ENCODE measurements at places on chromosomes 1 and 21.

DNA sequence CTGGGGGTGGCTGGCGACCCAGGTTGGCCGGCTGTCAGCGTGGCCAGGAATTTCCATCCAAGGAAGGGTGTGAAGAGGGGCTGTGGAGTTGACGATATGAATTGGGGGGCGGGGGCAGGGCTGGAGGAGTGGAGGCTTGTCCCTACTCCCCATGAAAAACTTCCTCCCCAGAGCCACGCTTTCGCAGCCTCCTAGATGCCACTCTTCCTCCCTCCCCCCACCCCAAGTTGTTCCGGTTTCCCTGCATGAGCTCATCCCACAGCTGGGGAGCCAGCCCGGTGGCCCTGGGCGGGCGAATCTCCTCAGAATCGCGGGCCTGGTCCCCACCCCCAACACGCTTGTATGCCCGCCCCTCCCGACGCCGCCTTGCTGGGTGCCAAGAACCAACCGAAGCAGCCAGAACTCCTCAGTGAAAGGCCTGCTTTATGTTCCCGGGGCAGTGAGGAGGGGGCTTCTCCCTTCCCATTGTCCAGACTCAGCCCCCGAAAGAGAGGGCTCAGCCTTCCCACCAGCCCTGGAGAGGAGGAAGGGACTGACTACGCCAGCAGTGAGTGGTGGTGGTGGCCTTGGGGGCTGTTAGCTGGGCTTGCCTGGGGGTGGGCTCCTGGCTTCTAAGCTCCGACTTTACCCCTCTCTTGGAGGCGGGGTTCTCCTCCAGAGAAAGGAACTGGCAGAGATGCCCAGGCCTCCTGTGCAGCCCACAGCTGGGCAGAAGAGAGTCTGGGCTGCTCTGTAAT lies 1.8 kb upstream of the CSMD2 start:
- DNase-seq, result no peak

GRCh38 chr1:26961826-26962225 lies 1.6 kb upstream of the KDF1 start:
- no peak for DNase-seq

DNA sequence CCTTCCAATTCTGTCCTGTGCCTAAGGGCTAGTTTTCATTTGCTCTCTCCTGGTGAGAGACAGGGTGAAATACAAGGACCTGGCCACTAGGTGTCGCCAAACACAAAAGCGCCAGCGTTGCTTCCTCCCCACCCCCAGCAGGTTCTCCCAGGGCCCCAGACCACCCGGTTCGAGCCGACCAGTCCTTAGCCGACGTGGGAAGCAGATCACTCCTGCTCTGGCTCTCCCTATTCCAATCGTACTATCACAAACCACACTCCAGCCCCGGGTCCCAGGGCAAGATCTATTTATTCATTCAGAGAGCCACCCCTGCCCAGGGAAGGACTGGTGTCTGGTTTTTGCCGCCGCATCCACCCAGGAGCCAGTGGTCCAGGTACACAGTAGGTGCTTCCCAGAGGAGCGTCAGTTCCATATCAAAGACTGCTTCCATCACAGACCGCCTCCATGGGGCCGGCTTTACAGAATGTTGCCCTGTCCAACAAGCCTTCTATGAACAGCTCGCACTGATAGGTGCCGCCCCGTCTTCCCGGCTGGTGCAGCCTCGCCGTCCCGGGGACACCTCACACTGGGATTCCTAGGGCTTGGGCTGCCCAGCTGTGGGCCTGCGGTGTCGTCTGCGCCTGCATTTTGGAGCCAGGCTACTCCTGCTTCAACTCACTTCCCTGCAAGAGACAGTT lies 35.0 kb downstream of the CTNNBIP1 start:
- DNase-seq, result peak; percentile 64

GRCh38 chr1:110663241-110663640 lies 11.5 kb downstream of the KCNA3 start:
- DNase-seq, result no peak

GRCh38 chr1:43979528-43980254 lies 681 bp downstream of the B4GALT2 start:
- no peak for DNase-seq

GRCh38 chr1:182990413-182991144 lies 32.6 kb upstream of the LAMC1 start:
- DNase-seq, result no peak

GRCh38 chr1:1355416-1355815 lies 2.9 kb downstream of the MXRA8 start:
- no peak for DNase-seq

DNA sequence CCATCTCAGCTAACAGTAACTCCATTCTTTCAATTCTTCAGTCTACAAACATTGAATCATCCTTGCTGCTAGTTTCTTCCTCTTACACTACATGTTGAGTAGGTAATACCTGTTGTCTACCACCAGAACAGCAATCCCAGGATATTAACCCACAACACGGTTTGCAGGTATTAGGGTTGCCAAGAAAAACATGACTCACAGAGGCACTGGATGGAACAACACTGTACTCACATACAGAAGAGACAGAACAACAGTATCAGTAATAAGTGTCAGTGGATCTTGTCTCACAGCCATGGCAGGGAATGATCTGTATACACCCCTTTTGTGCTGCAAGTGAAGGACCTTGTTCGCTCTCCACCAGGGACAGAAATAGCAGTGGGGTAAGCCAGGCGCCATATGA lies 212.1 kb downstream of the GPR52 start:
- no peak for DNase-seq

DNA sequence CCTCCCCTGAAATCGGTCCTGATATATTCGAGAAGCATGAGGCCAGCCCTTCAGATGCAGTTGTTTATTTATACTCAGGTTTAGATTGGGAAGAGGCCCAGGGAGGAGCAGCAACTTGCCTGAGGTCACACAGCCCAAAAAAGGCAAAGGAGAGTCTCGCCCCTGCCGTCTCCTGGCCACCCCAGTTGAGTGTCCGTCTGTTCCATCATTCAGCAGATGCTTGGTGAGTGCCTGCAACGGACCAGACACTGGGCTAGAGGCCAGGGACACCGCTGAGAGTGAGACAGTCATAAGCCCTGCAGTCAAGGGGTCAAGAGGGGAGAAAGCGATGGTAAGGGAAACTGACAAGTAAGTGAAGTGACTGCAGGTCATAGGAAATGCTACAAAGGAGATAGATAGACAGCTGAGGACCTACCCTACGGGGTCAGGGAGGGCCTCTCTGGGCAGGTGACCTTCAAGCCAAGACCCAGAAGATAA lies 15.4 kb upstream of the SELENON start:
- DNase-seq, result no peak

DNA sequence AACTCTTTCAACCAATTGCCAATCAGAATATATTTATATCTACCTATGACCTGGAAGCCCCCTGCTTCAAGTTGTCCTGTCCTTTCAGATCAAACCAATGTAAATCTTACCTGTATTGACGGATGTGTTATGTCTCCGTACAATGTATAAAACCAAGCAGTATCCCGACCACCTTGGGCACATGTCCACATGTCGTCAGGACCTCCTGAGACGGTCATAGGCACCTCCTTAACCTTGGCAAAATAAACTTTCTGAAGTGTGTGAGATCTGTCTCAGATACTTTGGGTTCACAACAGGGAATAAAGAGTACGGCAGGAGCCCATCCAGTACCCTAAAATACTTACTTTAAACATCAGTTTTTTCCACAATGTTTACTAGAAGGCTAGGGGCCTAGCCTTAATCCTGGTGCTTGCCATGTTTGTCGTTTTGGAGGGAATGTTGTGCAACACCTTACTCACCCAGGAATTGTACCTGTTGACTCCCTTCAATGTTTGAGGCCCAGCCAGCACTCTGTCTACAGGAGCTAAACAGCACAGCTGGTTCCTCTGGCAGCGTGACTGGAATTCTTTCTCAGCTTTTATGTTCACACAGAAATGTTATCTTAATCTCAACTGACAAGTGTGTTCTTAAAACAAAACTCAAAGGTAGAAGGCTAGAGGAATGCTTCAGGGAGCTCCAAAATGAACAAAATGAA lies 90.8 kb upstream of the USP25 start:
- DNase-seq, result no peak

DNA sequence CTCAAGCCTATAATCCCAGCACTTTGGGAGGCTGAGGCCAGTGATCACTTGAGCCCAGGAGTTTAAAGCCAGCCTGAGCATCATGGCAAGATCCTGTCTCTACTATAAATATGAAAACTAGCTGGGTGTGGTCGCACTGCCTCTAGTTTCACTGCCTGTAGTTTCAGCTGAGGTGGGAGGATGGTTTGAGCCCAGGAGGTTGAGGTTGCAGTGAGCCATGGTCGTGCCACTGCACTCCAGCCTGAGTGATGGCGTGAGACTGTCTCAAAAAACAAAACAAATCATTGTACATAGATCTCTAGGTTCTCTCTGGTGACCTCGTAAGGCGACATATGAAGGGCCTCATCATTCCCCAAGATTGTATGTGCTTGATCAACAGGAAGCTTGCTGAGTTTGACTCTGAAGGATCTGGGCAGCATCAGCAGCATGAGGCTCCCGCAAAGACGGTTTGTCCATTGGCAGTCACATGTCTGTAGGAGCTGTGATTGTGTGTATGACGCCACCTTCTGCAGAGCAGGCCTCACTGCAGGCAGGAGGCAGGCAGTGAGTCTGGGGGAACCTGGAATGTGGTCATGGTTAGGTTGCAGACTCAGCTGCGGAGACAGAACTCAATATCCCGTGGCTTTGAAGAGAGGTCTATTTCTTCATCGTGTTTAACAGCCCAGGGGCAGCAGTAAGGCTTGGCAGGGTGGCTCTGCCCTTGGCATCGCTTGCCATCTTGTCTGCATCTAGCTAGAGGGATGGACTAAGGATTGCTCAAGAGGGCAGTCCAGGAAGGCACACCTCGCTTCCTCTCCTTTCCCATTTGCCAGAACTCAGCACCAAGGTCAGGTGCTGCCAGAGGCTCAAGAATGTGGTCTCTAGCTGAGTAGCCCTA lies 14.0 kb downstream of the ATP5PO start:
- DNase-seq, result no peak

- DNase-seq, result no peak
Observed at GRCh38 chr1:92442351-92442750, 44.4 kb downstream of the GFI1 start.

GRCh38 chr1:72434070-72434469 lies 151.7 kb upstream of the NEGR1 start:
- no peak for DNase-seq

DNA sequence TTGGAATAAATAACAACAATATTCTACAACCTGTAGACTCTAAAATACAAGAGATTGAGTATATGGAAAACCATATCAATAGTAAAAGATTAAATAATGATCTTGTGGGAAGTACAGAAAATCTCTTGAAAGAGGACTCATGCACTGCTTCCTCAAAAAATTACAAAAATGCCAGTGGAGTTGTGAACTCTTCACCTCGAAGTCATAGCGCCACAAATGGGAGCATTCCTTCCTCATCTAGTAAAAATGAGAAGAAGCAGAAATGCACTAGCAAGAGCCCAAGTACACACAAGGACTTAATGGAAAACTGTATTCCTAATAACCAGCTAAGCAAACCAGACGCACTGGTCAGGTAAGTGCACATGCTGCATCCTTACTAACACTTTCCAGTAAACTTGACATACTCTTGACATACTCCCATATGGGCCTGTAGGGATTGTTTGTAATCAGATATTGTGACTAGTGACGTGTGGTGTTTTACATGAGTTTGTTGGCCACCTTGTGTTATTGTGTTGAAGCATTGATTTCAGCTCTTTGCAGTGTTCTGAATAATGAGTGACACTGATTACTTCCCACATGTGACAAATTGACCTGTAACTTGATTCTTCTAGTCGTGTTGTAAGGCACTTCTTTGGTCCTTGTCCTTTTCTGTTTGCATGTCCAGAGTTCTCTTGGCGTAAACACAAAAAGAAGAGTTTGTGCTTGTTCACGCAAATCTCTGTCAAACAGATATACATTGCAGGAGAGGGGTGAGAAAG lies 28.0 kb downstream of the MACO1 start:
- DNase-seq, result no peak

DNA sequence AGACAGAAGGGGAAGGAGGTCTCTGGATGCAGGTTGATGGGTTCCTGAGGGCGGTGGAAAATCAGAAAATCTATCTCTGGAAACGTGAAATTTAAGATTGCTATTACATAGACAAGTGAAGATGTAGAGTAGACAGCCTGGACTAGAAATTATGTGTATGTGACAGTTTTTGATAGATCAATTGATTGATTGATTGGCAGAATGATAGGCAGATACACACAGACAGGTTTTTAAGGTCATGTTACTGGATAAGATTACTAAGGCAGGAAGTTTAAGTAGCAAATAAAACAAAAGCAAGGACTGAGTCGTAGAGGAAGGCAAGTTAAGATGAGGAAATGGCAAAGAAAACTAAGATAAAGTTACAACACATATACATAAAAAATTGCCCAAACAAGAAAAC lies 124.7 kb downstream of the RGS21 start:
- DNase-seq, result no peak

- no peak for DNase-seq
Observed at GRCh38 chr1:86692641-86693040, 11.7 kb upstream of the SH3GLB1 start.

DNA sequence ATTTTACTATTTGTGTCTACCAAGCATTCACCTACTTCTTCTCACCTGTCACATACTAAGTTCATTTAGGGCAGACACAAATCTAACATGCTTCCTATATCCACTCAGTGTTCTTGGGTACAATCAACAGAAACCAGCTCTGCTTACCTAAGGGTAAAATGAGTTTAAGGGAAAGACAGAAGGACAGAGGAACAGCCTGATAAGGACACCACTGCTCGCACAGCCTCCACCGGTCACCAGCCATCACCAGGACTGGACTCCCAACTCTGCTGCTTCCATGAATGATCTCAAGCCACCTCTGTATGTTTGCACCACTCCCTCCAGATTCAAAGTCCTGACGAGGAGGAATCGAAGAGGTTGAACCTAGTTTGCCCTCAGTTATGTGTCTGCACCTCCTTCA lies 72.4 kb downstream of the JAK1 start:
- DNase-seq, result no peak

DNA sequence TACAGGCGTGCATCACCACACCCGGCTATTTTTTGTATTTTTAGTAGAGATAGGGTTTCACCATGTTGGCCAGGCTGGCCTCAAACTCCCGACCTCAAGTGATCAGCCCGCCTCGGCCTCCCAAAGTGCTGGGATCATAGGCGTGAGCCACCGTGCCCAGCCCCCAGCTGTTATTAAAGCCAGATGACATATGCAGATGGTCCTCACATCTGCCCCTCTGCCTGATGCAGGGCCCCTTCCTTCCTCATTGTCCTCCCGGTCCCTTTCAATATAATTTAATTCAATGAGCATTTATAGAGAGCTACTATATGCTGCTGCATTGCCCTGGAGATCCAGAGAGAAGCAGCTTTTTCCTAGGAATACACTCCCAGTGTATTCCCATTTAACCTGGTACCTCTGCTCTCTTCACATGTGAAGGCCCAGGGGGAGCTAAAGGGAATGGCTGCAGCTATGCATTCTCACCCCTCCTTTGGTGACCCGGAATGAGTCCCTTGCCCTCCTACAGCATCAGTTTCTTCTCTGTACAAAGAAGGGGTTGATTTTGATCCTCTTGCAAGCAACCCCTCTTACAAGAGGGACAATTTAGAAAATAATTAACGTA lies 55.6 kb downstream of the L1TD1 start:
- DNase-seq, result no peak
